ENCODE measurements at places on chromosomes 1 and 21.

DNA sequence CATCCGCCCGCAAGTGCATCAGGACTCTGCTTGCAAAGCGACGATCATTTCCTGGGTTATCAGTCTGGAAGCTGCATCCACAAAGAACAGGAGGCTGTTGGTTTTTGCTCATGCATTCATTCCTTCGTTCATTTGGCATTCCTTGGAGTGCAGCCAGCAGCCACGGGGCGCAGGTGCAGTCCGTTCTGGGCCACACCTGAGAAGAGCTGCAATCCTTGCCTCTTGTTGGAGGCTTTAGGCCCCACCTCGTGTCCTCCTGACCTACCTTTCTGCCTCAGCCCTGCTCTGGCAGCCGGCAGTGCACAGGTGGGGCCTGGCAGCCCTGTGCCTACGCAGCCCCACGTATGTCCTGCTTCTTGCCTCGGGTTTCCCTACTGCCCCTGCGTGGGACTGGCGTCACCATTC is 19.6 kb upstream of the C2CD2 start:
- no peak for DNase-seq

GRCh38 chr1:65613884-65614283 is 178.8 kb upstream of the PDE4B start:
- DNase-seq, result no peak

GRCh38 chr1:7298145-7298544 is 473.0 kb upstream of the VAMP3 start:
- DNase-seq, result no peak

GRCh38 chr1:31572323-31573104 is 3.8 kb upstream of the TINAGL1 start:
- DNase-seq, result no peak

- DNase-seq, result no peak
Measured at GRCh38 chr21:41953249-41953830, 478 bp downstream of the C2CD2 start.

DNA sequence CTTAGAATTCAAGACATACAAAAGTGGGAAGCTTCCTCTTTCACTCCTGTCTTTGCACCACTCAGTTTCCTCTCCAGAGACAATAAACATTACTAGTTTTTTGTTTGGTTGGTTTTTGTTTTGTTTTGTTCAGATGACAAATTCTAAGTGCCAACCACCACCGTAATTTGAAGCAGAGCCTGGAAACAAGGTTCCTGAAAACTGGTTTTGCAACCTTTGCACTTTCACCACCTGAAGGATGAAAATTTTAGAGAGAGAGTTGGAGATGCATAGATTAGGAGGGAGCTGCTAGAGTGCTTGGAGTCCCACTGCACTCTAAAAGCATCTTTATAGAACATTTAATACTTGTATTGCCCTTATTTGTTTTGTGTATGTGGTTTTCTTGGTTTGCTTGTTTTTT is 20.2 kb upstream of the MGST3 start:
- DNase-seq, result no peak

GRCh38 chr1:184803180-184803492 is 48.5 kb upstream of the EDEM3 start:
- peak; percentile 23 for DNase-seq

DNA sequence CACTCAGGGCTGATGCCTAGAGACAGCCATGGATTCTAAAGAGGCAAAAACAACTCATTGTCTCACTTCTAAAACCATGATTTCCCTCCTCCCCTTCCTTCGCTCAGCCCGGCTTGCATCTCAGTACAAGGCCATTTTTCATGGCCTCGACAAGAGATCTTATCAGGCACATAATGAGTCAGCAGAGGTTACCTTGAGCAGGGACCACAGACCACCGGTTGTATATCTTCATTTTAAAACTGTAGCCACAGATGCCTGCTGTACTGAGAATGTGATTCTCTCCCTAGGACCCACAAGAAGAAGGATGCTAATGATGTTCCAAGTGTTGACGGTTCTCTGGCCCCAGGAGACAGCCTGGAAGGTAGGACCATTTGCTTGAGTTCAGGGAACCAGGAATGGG is 331.9 kb downstream of the AJAP1 start:
- no peak for DNase-seq

DNA sequence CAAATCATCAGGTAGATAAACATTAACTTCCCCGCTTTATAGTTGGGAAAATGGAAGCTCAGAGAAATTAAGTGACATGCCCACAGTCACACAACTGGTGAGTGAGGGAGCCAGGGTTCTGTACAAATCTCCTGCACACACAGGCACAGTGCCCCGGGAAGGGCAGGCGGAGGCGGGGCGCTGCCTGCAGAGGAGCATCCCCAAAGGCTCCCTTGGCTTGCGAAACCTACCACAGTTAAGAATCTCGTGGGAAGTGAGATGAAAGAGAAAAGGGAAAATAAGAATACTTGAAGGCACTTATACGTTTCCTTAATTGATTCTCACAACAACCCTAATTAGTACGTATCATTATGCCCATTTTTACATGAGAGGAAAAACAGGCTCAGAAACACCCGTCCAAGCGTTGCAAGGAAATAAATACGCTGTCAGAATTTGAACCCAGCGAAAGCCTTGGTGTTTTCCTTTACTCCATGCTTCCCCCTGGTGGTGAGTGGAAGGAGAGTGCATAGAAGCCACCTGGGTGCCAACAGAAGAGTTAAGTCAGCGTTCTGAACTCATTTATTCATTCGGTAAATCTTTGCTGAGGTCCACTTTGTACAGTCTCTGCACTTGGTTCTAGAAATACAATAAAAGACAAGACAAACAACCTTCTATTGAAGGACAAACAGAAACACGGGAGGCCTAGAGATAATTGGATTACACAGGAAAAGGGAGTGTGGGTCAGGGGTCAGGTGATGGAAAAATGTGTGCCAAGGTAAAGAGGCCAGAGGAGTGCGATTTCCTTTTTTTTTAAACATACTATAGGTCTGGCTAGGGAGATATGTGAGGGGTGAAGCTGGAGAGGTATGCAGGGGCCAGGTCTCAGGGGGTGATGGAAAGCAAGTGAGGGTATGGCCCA is 28.4 kb downstream of the ACP6 start:
- DNase-seq, result no peak

- no peak for DNase-seq
Measured at GRCh38 chr1:145716641-145717345, 2.5 kb upstream of the CD160 start.

DNA sequence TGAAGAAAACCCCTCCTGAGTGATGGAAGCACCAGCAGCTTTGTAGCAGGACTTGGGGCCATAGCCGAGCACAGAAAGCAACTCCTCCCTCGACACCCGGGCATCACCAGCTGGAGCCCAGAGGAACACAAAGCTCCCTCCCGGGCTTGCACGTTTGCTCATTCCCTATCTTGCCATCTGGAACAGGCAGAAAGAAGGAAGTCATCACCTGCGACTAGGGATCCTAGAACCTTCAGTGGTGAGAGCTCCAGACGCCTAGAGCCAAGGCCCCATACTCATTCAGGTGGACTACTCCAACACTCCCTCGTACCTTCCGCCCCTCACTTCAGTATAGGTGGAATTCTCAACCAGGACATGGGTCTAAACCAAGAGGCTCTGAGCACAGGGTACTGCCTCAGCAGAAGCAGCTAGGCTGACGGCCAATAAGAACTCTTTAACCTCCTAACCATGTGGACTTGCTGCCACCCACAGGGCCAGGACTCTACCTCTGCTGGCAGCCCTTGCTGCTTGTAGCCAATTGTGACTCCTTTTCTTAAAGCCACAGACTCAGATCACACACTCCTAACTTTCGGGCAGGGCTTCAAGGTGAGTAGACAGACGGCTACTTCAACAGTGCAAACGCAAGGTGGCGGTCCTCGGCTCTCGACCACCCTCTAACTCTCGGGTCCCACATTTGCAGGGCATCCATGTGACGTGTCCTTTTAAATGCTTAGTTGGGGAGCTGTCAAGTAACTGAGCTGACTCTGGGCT is 65.4 kb downstream of the NPHP4 start:
- no peak for DNase-seq

DNA sequence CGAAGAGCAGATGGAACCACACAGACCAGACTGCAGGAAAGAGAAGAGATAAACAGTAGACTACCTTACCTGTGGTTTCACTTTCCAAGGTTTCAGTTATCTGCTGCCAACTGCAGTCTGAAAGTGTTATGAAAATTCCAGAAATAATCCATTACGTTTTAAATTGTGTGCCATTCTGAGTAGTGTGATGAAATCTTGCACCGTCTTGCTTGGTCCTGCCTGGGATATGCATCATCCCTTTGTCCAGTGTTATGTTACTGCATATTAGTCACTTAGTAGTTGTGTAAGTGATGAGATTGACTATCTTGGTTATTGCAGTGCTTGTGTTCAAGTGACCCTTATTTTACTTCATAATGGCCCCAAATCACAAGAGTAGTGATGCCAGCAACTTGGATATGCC is 33.9 kb downstream of the DNAJC6 start:
- no peak for DNase-seq

GRCh38 chr1:24294228-24294672 is 24.9 kb upstream of the GRHL3 start:
- peak; percentile 93 for DNase-seq

DNA sequence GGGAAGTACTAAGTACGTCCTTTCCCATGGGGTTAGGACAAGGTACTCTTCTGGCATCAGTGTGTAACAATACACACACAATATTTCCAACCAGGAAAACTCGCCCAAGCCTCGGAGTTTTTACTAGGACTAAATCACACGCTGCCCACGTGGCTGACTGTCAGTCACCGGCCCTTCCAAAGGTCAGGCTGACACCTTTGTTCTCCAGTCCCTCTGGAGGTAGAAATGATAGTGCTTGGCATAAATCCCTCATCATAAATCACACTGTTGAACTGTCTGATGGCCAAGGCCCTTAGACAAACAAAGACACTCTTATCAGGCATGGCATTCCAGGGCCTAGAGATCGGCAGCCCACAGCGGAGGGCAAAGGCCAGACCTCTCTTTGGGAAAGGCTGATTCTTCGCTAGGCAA is 16.9 kb upstream of the SLAMF9 start:
- DNase-seq, result no peak

GRCh38 chr1:65063025-65063424 is 85.0 kb upstream of the AK4 start:
- DNase-seq, result no peak

DNA sequence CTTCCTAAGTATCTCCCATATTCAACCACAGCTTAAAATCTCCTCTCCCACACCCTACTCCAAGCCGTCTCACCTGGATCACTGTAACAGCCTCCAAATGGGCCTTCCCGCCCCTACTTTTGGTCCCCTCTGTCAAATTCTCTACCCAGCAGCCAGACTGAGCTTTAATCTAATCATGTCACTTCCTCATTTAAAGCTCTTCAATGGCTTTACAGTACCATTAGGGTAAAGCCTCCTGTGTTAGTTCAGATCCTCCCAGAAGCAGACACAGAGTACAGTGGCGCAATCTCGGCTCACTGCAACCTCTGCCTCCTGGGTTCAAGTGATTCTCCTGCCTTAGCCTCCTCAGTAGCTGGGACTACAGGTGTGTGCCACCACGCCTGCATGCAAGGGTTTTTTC is 46.8 kb upstream of the PSEN2 start:
- no peak for DNase-seq

DNA sequence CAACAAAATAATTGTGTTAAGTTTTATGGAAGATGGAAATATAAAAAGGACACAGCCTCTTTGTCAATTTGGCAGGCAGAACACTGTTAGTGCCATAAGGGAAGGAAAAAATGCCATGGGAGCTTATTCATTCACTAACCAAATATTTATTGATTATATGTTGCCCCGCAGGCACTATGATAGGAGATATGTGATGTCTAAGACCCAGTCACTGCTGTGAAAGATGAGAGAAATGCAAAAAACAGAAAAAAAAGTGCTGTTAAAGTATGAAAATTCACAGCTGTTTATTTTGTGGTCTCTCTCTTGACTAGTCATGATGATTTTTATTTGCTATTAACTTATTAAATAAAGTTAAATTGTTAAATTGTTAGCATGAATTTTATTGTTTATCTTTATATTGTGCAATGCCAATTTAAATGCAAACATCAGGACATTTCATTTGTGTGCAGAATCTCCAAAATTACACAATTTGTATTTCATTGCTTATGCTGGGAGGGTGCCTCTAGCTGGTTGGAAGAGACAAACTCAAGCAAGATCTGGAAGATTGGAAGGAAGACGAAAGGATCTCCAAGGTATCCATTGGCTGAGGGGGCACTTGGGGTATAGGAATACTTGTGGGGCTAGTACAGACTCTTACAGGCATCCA is 17.8 kb upstream of the PTGFR start:
- DNase-seq, result no peak

DNA sequence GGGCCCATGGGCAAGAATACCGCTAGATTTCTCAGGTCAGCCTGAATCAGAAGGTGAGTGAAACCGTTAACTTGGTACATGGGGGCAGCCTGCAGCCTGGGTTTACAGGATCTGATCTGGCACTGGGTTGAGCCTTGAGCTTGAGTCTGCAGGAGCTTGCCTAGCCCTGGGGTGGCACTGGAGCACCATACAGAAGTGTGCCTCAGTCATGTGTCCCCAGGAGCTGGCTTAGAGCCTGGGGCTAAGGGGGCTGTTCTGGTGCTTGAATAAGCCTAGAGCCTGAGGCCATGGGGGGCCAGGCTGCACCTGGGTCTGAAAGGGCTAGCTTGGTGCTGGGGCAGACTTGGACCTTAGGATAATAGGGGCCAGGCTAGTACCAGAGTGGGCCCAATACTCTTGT is 457.2 kb upstream of the PBX1 start:
- DNase-seq, result no peak

Data from AG04450 (cell line).